ENCODE measurements at places on chromosomes 2 and 18.
A peak's percentile ranks its signal among the peaks of the same experiment; 100 is the strongest.

DNA sequence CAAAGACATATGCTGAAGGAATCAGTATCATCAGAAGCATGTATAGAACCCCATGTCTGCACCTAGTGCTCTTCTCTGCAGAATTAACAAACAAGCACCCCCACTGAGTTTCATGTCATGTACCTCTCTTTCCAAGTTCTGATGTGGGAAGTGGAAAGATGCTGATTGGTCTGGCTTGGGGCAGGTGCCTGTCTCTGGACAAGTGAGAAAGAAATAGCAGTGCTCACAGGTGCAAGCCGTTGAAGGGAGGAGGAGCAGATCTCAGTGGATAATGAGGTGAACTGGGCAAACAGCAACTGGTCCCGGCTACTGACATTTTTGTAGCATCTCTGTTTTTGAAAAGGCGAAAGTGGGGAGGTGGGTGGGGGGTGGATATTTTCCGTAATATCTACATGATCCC is 17.5 kb upstream of the ACVR1 start:
- DNase-seq = no peak

DNA sequence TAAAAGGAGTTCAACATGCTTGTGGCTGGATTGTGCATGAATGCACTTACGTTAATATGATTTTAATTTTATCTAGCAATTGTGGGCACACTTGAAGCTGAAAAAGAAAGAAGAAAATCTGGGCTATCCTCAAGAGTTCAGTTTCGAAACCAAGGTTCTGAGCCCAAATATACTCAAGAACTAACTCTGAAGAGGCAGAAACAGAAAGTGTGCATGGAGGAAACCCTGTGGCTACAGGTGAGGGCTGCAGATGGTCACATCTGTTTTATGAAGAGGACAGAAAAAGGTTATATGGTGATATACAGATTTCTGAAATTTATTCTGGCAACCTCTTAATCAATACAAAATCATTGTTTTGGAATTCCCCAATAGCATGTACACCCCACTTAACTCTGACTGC is 57.3 kb downstream of the ITGA6 start:
- no peak for DNase-seq

- no peak for DNase-seq
These were observed 140.2 kb downstream of the TGIF1 start for GRCh38 chr18:3590096-3590630.

- DNase-seq = no peak
These were observed 15.2 kb downstream of the RAMP1 start for GRCh38 chr2:237874585-237875161.

- no peak for DNase-seq
These were observed 60.7 kb downstream of the SPTBN1 start for GRCh38 chr2:54516842-54517241.

DNA sequence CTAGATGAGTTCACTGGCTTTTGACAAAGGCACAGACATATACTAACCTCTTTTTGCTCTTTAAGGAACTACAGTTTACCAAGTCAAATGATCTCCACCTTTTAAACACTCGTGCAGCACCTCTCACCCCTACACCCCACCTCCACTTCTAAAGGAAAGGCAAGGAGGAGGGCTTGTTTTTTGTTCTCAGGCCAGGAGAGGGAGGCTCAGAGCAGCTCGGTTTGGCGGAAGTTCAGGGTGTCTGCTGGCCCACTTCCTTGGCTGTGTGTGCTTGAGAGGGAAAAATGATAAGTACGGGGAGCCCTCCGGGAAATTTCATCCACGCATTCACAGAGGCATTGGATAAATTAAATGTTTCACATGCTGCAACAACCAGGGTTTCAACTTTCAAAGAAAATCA is 667.9 kb downstream of the BCL11A start:
- DNase-seq = peak; percentile 9

DNA sequence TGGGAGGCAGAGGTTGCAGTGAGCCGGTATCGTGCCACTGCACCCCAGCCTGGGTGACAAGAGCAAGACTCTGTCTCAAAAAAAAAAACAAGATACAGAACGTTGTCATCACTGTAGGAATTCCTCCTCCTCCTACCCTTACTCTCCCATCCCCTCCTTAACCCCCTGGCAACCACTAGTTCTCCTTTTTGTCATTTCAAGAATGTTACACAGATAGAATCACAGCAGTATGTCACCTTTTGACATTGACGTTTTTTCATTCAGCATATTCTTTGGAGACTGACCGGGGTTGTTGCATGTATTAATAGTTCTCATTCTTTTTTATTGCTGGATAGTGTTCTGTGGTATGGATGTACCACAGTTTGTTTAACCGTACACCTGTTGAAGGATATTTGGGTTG is 32.4 kb downstream of the TTLL4 start:
- no peak for DNase-seq

DNA sequence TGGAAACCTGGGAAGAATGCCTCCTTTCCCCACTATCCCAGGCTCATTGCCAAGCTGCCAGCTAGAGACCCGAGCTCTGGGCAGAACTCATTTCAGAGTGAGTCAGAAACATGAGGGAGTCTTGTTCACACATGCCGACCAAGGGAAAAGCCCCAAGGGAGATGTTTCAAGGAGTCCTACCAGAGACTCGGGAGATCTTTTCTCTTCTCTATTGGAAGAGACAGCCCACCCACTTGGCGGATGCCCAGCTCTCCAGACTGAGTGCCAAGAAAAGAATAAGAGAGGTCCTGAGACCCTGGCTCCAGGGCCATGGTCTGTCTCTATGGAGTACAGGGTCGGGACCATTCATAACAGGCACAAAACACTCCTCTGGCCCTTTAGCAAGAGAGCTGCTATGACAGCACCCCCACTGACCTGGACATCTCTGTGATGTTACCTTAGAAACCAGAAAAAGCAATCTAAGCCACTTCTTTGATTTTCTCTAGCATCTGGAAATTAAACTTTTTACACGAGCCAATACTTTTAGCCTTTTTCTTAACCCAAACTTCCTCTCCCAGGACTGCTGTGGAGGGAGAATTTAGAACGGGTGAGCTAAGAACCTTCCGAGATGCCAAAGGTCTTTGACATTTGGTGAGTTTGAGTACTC is 18.5 kb upstream of the IGFBP5 start:
- DNase-seq = no peak

GRCh38 chr2:54666131-54666633 is 57.3 kb upstream of the EML6 start:
- DNase-seq = no peak

- no peak for DNase-seq
These were observed 206.7 kb downstream of the ZFP36L2 start for GRCh38 chr2:43019536-43020183.

DNA sequence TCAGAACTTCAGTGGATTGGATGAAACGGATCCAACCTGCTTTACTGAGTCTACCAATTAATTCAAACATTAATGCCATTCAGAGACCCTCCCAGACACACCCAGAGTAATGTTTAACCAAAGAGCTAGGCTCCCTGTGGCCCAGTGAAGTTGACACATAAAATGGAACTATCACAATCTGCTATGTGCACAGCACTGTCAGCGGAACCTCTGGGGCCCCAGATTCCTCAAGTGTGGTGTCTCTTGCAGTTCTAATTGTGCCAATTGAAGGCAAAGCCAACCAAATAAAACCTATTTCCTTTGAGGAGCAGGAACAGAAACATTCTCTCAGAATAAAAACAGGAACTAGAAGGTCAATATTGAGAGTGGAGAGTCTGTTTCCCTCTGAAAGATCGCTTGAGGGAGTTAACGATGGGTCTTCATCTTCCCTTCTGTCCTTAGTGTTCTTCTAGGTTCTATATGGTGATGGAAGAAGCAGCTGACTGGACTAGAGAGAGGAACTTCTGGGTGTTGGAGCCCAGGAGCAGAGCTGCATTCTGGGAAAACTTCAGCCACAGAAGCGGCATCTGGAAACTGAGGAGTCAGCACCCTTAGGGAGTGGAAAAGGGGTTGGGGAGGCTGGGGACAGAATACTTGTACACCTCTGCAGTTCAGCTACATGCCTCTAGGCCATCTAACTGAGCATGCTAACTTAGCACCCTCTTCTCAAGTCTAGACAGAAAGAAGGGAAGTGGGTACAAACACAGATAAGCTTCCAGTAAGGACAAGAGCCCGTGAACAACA is 174.4 kb upstream of the FBXO11 start:
- no peak for DNase-seq

DNA sequence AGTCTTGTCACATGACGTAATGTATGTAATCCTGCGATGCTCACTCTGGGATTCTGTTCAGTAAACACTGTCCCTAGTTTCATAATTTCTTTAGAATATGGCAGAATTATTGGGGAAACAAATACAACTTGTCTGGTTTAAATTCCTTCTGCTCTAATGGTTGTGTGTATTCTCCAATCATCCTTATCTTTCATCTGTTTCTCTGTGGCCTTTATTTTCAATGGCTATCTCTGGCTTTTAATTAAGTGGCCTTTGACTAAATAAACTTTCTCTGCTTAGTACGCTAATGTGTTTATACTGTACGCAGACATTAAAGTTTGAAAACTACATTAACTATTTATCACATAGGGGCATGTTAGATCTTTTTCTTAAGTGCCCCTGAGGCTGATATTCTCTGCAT is 40.9 kb downstream of the CDH7 start:
- no peak for DNase-seq

- DNase-seq = no peak
These were observed 239.0 kb downstream of the PHLPP1 start for GRCh38 chr18:62954366-62954765.

GRCh38 chr2:218991674-218992168 is 1.5 kb downstream of the CRYBA2 start:
- DNase-seq = no peak

DNA sequence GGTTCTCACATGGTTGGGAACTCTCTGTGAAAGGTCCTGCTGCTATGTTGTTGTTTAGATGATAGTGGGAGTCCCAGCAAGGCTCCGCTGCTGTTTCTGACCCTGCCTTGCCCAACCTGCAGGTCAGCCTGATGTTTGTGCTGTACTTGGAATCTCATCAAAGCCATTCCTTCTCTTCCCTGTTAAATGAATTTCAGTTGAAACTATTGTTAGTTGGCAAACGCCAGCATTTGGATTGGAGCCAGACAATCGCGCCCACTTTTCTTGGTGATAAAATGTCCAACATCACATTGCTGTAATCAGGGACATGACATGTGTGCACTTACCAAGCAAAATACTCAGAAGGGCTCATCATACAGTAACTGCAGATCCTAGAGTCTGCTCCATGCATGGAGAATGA is 12.8 kb upstream of the TWSG1 start:
- DNase-seq = no peak

DNA sequence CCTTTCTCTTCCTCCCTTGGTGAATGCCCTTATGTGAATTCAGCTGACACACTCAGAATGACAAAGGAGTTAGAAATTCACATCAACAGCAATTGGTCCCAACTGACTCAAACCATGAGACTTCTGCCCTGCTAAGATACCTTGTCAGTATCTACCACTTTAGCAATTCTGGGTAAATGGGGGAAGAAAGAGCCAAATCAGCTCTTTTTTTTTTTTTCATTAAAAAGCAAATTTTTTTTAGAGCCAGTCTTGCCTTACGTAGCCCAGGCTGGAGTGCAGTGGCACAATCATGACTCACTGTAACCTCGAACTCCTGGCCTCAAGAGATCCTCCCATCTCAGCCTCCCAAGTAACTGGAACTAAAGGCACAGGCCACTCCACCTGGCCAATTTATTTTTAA is 1.7 kb upstream of the PPP4R1 start:
- no peak for DNase-seq
